NCI-H2107 (cell line): ENCODE measurements at places on chromosomes 11 and 22.

GRCh38 chr22:32583074-32583682 is 108.6 kb downstream of the FBXO7 start:
- no peak for DNase-seq

DNA sequence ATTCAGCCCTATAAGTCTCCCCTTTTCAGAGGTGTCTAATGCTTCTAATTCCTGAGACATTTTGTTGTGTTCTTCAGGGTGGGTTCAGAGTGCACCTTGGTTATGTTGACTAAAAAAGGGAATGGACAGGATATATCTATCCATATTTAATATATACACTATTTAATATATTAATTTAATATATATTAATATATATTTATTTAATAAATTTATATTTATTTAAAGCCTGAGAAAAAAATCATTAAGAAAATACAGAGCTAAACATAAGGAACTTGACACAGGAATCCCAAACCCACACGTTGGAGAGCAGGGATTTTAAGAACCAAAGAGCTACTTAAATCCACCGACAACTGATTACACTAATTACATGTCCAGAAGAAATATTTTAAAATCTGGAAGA is 674.2 kb upstream of the KIRREL3 start:
- DNase-seq, result no peak

- DNase-seq, result no peak
Observed at GRCh38 chr11:27085605-27086004, 45.0 kb downstream of the BBOX1 start.

- no peak for DNase-seq
Observed at GRCh38 chr22:47219789-47220188, 457.3 kb downstream of the TBC1D22A start.

- no peak for DNase-seq
Observed at GRCh38 chr11:63901660-63902059, 15.3 kb downstream of the RCOR2 start.

DNA sequence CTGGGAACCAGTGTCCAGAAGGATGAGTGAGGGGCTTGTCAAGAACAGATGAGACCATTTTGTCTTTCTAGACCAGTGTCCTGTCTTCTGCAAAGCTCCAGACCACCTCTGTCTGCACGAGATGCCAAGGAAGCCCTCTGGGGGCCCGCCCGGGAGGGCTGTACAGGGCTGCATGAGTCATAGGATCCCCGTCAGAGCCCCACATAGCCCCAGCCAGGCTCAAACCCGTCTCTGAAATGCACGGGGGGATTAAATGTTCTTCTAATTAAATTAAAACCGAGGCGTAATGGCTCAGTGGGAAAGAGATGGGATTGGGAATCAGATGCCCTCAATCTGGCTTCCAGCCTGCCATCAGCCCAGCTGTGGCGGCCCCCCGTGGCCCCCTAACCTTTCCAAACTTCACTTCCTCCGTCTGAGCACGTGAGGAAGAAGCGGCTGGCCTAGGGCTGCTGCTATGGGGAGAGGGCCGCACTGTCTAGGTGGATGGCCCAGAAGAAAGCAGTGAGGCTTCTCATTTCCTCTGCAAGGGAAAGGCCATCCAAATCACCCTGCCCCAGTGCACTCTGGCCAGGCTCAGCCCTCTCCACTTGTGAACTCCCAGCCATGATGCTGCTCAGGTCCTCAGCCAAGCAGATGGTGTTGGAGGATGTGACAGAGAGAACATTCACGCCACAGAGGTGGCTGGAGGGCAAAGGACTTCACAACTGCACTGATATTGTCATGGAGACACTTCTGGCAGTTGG is 32.8 kb downstream of the KCNQ1OT1 start:
- no peak for DNase-seq

DNA sequence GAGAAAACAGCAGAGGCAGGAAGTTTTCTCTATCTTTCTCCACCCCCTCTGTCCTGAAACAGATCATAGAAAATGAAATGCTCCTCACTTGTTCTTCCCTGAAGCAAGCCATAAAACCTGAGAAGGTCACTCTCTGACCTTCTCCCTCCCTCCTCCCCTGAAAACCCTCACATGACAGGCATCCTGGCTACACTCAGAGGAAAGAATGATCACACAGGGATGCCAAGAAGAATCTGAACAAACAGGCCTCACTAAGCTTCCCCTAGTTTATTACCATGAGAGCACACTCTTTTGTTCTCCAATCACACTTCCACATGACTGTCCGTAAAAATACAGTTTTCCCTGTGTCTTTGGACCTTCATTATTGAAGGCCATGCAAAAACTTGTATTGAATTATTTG is 300.1 kb downstream of the BUD13 start:
- no peak for DNase-seq

- no peak for DNase-seq
Observed at GRCh38 chr22:49419661-49420060, 408.0 kb downstream of the BRD1 start.

GRCh38 chr22:36026741-36027140 is 1.9 kb downstream of the RBFOX2 start:
- no peak for DNase-seq

DNA sequence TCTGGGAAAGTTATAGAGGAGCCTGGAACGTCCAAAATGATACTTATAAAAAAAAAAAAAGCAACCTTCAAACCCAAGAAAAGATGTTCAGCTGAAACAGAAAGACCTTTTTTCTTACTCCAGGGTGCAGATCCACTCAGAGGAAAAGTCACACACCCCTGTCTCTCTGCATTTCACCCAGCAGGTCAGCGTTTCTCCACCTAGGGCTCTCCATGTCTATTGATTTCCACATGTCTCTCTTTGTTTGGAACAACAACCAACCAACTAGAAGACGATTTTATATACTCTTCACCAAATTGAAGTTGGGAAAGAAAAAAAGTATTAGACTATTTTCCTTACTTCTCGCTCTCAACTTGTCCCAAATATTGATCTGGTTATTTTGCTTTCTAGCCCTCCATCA is 42.2 kb upstream of the BLID start:
- DNase-seq, result no peak

DNA sequence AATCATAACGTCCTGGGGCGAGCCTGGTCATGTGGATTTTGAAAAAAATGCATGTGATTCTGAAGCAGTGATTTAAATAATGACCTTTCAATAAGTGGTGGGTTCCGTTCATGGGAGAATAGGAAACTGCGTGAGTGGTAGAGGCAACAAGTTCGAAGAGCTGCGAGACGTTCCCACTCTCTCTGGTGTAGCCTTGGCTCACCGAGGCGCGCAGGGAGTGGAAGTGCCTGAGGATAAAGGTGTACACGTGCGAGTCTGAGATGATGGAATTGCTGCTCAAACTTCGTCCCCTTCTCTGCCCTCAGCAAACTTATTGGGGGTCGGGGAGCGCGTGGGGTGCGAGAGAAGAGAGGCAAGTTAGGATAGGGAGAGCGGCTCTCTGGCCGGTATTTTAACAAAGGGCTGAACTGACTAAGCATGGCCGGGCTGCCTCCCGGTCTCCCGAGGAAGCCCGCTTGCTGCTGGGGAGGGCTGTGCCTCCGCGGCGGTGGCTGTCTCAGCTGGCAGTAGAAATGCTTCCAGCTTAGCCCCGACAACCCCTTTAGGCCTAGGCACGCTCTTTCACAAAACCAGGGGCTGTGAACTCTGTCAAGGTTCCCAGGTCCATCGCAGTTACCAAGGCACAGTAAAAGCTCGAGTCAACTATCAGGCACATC is 875 bp upstream of the STT3A start:
- DNase-seq, result no peak

GRCh38 chr11:113668255-113668654 is 37.9 kb downstream of the TMPRSS5 start:
- DNase-seq, result no peak

GRCh38 chr22:19644314-19645223 is 69.7 kb upstream of the SEPTIN5 start:
- DNase-seq, result no peak

DNA sequence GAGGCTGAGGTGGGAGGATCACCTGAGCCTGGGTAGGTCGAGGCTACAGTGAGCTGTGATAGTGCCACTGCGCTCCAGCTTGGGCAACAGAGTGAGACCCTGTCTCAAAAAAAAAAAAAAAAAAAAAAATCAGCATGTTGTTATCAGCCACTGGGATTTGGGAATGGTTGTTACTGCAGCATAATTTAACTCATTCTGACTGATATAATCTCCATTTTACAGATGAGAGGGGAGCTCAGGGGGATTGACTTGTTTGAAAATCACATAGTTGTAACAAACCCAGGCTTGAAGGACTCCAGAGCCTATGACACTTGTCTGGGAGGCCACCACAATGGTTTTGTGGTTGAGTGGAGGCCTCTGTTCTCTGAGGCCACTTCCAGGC is 3.0 kb upstream of the SEPTIN3 start:
- DNase-seq, result no peak

DNA sequence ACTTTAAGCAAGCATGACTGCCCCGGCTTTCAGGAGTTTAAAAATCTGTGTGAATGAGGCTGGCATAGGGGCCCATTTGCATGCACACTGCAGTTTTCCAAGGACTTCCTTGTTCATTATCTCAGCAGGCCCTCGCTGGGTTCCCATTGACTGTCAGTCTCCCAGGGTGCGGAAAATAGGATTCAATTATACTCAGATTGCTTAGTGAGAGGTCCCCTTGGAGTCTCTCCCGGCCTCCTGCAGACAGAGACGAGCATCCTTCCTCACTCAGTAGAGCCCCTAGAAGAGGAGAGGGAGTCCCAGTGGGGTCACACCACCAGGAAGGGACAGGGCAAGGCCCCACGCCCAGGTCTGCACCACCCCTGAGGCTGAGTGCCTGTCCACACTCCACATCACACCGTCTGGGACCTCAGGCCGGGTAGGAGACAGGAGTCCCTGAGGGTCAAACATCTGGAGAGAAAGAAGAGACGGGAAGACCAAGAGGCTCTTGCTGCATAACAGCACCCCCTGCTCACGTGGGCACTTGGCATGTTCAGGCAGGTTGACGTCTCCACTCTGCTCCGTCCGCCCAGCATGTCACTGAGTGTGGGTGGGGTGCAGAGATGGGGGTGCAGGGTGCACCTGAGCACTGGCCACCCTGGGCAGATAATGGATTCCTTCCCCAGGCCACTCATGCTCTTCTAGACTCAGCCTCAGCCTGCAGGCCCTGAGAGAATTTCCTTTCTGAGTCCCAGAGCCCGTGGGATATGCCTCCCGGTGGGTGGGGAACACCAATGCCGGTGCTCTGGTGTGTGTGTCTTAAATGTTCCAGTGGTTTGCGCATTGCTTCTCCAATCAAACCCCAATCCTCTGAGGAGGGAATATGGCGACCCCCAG is 58.8 kb downstream of the MCM5 start:
- peak; percentile 51 for DNase-seq

- DNase-seq, result no peak
Observed at GRCh38 chr11:97756571-97757335, 1264.0 kb upstream of the CNTN5 start.

GRCh38 chr11:94837317-94837716 is 69.2 kb downstream of the AMOTL1 start:
- no peak for DNase-seq

GRCh38 chr11:99176430-99176829 is 155.7 kb downstream of the CNTN5 start:
- no peak for DNase-seq

GRCh38 chr11:111450480-111451320 is 61.5 kb downstream of the BTG4 start:
- DNase-seq, result no peak

DNA sequence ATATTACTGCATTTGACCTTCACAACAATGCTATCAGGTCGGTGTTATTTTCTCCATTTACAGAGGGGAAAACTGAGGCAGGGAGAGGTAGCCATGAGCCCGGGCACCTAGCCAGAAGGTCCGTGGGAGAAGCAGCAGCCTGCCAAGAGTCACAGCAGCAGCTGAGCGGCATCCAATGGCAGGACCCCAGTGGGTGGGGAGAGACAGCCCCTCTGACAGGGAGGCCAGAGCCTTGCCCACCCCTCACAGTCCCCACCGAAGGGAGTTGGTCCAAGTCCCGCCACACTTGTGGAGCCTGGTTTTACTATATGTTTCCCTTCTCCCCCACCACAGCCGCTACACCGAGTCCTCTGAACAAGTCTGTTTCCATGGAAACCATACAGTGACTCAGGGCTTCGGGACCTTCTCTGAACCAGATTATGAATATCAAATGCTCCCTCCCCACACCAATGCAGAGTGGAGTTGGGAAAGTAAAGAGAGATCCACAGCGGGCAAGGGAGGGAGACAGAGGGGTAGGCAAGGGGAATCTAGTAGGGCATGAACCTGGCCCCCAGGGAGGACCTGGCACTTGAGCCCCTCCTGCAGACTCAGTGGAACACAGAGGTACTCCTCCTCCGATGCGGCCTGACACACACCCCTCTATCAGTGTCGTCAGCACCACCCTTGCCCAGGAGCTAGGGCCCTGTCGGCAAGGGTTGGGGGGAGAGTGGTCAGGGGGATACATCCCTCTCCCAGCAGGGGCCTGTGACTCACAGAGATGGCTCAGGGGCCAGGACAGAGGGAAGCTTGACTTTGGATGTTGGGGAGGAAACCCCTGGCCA is 2.5 kb downstream of the CHST1 start:
- no peak for DNase-seq

DNA sequence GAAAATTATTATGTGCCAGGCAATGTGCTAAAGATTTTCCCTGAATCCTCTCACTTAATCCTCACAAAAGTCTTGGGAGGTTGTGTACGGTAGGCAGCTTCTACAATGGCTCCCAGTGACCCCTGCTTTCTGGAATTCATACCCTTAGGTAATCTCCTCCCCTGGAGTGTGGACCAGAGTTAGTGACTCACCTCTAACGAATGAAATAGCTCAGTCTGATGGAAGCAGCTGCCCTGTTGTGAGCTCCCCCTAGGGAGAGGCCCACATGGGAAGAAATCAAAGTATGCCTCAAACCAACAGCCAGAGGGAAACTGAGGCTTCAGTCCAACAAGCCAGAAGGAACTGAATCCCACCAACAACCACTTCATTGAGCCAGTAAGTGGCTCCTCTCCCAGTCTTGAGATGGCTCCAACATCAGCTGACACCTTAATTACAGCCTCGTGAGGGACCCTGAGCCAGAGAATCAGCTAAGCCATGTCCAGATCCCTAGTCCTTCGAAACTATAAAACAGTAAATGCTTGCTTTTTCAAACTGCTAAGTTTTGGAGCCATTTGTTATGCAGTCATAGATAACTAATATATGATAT is 98.9 kb upstream of the ISX start:
- no peak for DNase-seq

- DNase-seq, result no peak
Observed at GRCh38 chr11:102447193-102447592, 5.4 kb downstream of the TMEM123 start.
